ENCODE measurements at places on chromosomes 7 and 10.

GRCh38 chr7:107505362-107505761 lies 35.5 kb downstream of the GPR22 start:
- DNase-seq, result no peak

DNA sequence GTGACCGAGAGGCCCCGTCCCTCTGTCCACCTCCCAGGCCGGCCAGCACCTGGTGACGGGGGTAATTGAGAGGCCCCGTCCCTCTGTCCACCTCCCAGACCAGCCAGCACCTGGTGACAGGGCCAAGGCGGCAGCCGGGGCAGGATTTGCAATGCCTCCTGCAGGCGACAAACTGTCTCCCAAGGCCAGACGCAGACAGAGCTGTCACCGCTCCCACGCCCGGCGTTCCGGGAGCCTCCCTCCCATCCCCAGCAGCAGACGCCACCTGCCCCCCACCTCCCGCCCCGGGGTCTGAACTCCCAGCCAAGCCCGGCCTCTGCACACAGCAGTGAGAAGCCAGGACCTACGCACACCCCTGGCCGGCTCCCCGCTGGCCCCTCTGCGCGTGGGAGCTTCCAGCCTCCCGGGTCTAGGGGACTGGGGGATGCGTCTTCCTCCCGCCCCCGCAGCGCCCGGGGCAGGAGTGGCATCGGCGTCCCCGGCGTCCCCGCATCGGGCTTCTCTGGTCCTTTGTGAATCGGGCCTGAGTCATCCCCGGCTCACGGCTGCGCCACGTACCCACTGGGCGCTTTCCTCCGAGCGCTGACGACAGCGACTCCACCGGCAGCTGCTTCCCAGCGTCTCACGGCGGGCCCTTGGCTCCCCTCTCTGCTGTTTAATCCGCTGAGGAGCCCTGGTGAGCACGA lies 95.1 kb upstream of the DIP2C start:
- DNase-seq, result no peak

DNA sequence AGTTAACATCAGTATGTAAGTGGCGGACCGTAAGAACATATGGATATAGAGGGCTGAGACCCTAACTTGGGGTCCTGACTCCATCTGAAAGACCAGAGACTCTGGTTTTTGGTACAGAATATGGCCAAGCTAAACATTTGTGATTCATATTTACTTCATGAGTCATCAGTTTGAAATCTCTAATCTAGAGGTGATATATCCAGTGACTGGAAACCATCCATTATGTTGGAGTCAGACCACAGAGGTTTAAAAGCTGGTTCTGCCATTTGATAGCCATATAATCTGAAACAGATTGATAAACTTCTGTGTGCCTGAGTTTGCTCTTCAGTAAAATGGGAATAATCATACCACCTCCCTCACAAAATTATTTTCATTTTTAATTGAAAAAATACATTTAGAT lies 505.3 kb downstream of the SORCS3 start:
- DNase-seq, result no peak

DNA sequence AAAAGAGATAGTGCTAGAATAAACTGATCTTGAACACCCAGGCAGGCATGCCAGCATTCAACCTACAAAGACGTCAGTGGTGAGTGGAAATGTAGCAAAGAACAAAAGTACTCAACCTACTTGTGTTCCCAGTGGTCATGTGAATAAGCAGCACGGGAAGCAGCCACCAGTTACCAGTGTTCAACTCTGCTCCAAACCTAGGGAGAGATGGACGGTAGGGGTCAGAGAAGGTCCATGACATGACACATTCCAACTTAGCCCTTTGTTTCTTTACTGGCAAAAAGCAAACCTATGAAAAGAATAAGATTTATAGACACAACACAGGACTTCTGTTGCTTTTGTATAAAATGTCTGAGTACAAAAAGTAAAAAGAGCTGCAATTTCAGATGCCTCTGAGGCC lies 511.4 kb downstream of the XPNPEP1 start:
- no peak for DNase-seq

DNA sequence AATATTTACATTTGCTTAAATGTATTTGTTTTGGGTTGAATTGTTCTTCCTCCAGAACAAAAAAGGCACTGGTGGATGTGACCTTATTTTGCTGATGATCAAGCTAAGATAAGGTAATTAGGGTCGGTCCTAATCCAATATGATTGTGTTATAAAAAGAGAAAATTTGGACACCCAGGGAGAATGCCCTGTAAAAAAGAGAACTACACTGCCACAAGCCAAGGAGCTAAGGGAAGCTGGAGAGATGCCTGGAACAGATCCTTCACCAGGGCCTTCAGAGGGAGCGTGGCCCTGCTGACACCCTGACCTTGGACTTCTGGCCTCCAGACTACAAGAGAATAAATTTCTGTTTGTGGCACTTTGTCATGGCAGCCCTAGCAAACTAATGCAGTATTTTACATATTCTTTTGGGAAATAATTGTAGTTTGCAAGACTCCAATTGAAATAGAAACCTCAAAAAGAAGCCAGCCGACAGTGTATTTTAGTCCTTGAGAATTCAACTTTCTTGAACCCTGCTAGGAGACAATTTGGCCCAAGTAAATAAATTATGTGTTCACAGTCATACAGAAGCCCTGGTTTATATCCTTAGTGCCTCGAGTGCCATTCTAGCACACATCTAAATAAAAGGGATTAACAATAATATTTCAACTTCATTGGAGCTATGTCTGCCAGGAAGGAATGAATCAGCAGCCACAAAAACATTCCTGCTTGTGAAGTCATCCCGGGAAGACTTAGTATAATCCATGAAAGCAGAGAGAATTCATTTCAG lies 164.6 kb downstream of the PKD1L1 start:
- DNase-seq, result peak; percentile 95

GRCh38 chr10:71232089-71232998 lies 20.0 kb downstream of the UNC5B start:
- DNase-seq, result peak; percentile 48

- no peak for DNase-seq
These were observed 15.8 kb upstream of the KDM7A start for GRCh38 chr7:140192620-140193019.

- no peak for DNase-seq
These were observed 46.1 kb upstream of the ZMIZ1 start for GRCh38 chr10:79022565-79023230.

DNA sequence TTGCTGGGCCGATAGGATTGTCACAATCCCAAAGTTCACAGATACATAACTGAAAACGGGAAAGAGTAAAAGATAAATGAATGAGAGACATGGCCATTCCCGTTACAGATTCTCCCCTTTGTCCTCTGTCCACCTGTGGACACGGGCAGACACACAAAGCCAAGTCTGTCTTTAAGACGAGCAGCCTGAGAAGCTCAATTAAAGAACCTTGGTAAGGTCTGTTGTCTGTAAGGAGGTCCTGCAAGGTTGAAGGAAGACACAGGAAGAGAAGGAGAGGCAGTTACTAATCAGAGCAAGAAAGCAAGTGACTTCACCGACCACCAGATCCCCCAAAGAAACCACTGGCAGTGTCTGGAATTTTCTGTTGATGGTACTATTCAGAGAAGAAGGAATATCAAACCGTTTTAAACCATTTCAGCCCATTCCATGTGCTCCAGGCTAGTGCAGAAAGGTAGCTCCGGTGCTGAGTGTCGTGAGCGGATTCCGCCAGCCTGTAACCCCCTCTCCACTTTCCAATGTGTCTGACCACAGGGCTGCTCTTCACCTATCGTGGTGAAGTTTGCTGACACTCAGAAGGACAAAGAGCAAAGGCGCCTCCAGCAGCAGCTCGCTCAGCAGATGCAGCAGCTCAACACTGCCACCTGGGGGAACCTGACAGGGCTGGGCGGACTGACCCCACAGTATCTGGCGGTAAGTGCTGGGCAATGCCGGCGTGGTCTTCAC lies 252.6 kb downstream of the CELF2 start:
- peak; percentile 49 for DNase-seq

- no peak for DNase-seq
These were observed 984.9 kb upstream of the AUTS2 start for GRCh38 chr7:68613405-68613804.

GRCh38 chr7:80146545-80147182 lies 12.0 kb downstream of the GNAI1 start:
- no peak for DNase-seq

- DNase-seq, result peak; percentile 85
These were observed 29.8 kb downstream of the C10orf67 start for GRCh38 chr10:23314835-23315239.

DNA sequence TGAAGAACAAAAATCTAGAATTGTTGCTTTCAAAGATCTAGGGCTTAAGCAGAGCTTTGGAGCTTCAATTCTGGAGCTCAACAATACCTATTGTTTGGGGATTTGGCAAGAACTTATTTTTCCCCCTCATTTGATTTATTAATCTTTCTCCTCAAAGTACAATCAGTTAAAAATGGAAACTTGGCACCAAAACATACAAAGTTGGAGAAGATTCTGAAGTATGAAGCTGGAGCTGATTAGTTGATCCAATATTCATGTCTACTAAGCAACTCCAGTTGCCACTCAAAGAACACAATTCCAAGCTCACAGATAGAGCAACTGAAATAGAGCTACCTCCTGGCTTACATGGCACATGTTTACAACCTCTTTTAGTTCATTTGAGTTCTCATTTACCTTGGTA lies 3.8 kb downstream of the FAM13C start:
- DNase-seq, result no peak

- peak; percentile 72 for DNase-seq
These were observed 112.2 kb downstream of the CYTH3 start for GRCh38 chr7:6160191-6160623.

- DNase-seq, result peak; percentile 98
These were observed 45.4 kb downstream of the CHST3 start for GRCh38 chr10:72009425-72010081.

GRCh38 chr7:66323114-66323796 lies 118.1 kb downstream of the TPST1 start:
- no peak for DNase-seq

DNA sequence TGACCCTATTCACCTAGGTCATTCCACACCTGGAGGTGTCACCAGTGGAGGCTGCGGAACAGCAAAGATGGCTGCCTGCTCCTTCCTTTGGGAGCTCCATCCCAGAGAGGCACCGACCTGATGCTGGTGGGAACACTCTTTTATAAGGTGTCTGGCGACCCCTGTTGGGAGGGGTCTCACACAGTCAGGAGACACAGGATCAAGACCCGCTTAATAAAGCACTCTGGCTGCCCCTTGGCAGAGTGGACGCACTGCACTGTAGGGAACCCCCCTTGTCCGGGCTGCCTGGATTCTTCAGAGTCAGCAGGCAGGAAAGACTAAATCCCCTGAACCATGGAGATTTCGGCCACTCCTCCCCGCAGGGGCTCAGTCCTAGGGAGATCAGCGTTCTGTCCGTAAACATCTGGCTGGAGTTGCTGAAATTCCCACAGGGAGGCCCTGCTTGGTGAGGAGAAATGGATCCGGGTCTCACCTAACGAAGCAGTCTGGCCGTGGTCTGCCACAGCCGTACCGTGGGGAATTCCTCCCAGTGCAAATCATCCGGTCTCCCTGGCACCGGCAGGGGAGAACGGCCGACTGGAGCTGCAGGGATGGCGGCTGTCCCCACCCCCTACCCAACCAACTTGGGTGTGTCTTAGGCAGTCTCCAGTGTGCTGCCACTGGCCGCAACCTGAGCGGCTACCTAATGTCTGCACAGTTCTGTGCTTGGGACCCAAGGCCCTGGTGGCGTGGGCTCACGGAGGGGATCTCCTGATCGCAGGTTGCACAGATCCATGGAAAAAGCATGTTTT lies 66.1 kb downstream of the LSMEM1 start:
- DNase-seq, result no peak

DNA sequence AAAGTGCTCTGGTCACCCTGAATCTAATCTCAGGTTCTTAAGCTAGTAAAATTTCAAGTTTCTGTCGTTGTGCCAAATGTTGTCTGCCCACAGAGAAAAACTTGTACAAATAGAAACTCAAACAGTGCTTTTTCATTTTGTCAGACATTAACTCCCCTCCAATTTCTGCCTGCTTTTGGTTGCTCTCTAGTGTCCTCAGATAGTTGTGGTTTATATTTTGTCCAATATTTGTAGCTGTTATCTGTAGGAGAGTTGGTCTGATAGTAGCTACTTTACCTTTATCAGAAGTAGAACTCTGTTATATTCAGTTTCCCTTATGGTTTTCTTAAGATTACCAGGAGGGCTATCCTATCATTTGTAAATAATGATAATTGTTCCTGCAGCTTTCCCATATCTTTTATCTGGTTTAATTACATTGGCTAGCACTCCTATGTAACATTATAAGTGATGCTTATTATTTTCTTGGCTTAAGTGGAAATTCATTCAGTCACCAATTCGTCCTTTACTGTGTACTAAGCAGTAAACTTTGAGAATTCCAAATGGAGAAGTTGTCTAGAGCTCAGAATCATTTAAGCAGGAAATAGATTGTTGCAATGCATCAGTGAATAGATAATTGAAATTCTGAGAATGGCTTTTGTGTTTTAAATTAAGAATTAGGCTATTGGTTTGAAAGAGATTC lies 91.0 kb downstream of the ANKIB1 start:
- DNase-seq, result no peak

- DNase-seq, result no peak
These were observed 178.5 kb downstream of the MACC1 start for GRCh38 chr7:20038676-20039075.

GRCh38 chr7:47540387-47541350 lies 41.2 kb downstream of the TNS3 start:
- no peak for DNase-seq

- no peak for DNase-seq
These were observed 36.6 kb downstream of the DNMBP start for GRCh38 chr10:99973190-99973589.

DNA sequence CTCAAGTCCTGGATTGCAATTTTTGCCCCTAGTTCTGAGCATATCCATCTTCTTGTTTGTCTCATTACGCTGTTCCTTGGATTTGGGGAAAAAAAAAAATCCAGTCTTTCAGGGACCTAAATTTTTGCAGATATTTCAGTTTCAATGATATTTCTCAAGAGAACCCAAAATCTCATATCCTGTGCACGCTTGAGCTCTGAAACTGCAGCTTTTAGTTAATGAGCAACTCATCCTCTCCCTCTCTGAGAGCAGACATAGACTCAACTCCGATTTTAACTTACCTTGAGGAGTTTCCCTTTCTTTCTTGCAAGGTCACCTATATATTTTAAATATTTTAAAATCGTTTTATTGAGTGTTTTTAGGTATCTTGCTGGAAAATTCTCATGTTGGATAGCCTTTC lies 200.3 kb downstream of the GALNT17 start:
- no peak for DNase-seq

DNA sequence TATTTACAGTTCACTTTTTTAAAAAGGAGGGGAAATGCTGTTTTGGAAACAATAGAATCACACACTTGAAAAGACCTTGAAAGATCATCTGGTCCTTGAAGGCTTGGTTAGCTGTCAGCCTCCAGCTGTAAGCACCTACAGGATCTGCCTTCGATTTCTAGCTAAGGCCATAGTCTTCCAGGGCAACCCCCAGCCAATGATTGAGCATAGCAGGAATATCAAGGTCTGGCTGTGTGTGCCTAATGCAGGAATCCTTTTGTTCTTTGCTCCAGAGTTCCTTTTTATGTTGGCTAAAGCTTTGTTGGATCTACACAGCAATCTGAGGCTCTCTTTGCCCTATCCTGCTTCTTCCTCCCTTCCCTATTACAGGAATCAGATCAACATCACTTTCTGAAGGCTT lies 5.2 kb upstream of the YAE1 start:
- DNase-seq, result no peak

GRCh38 chr10:8811201-8811600 lies 756.7 kb downstream of the GATA3 start:
- DNase-seq, result no peak

All from fibroblast of the conjunctiva (primary cell).